Transverse colon (tissue), 4 donors: ENCODE measurements at places on chromosomes 1 and 21.

GRCh38 chr1:41642922-41643821, 158.7 kb upstream of the EDN2 start:
- peak; percentile 2 for DNase-seq

GRCh38 chr1:227225715-227226346, 92.5 kb downstream of the CDC42BPA start:
- no peak for DNase-seq

DNA sequence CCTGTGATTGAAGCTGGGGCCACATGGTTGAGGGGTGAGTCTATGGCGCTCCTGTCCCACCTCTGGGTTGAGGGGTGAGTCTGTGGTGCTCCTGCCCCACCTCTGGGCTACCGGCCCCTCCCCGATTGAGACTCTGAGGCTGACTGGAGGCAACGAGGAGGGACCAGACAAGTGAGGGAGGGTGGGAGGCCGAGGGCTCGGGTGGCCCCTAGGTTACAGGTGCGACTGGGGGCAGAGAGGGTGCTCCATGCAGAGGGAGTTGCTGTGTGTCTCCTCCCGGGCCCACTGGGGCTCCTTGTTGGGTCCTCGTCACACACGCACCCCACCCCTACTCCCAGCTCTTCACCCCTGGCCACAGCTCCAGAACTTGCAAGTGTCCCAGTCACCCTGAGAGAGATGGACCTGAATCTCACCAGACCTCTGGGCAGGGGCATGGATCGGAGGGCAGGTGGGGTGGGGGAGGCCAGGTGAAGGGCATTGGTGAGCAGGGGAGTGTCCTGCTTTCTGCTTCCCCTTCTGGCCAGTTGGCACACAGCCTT, 12.8 kb downstream of the LDLRAP1 start:
- DNase-seq, result no peak

DNA sequence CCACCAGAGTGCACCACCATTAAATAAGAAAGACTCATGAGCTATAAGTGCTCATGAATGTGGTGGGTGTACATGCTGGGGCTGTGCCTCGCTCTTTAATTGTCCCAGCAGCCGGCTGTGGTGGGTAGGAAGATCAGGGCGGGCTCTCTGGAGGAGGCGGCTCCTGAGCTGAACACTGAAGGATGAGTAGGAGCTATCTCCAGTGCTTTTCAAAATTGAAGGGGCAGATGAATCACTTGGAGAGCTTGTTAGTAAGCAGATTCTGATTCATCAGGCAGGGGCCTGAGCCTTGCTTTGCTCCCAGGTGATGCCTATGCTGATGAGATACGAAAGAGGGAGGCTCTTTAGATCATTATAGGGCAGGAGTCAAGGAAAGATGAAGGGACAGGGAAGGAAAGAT, 54.1 kb downstream of the ETS2 start:
- DNase-seq, result no peak

DNA sequence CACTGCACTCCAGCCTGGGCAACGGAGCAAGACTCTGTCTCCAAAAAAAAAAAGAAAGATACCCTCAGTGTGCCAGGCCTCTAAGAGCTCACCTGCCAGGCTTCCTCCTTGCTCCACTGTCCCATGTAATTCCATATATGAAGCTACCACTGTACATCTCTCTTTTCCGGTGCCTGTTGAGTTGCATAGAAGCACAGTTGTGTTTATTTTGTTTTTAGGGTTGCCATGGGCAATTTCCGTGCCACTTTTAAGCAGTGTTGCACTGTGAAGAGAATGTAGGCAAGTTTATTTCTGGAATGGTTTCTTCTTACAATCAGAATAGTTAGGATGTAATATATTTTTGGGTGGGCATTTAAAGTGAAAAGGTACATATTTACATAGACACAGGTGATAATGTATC, 23.3 kb downstream of the MR1 start:
- no peak for DNase-seq

GRCh38 chr1:40423264-40423642, 27.0 kb upstream of the ZFP69B start:
- DNase-seq, result peak; percentile 20
